ENCODE measurements at places on chromosomes 6 and 20.

DNA sequence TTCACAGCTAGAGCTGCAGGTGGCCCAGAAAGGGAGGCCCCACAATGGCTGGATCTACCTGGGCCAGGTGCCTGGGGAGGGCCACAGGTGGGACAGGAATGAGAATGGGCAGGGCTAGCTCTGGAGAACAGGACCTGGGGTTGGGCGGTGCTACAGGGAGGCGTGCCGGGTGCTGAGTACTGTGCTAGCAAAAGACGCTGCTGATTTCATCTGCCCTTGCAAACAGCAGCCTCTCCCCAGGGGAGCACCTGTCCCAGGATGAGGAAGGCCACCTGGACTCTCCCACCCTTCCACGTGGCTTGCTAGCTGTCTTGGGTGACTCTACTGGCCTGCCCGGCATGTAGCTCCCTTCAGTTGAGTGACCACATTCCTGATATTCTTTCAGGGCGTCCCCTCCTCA is 6.6 kb upstream of the YTHDF1 start:
- peaks cover 2% of the 10 kb centered on the region for H3K27me3 ChIP-seq
- no peaks in the 10 kb centered on the region for H3K4me1 ChIP-seq
- no peak overlapping the region for H3K27ac ChIP-seq
- no peaks in the 10 kb centered on the region for H3K36me3 ChIP-seq

GRCh38 chr6:91852252-91852651 is 1265.4 kb upstream of the MAP3K7 start:
- H3K4me1 ChIP-seq = no peaks in the 10 kb centered on the region
- H3K27ac ChIP-seq = no peak overlapping the region
- H3K4me3 ChIP-seq = no peak overlapping the region
- no peaks in the 10 kb centered on the region for H3K27me3 ChIP-seq

DNA sequence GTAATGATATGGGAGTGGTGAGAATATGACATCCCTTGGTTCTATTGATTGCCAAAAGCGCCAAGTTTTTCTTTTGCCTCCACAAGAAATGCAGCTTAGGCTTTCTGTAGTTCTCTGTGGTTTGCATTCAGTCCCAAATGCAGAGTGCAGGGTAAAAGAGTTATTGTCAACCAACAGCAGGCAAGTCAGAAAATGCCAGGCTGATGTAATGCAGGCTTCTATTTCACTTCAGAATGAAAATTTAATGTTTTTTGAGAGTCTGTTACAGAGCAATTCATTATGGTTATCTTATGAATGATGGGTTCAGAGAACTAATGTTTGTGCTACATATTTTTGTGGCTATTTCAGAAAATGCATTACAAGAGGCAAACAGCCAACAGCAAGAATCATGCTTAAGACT is 293.5 kb downstream of the CENPW start:
- H3K4me1 ChIP-seq = no peaks in the 10 kb centered on the region
- H3K36me3 ChIP-seq = no peaks in the 10 kb centered on the region
- no peak for DNase-seq
- H3K4me3 ChIP-seq = no peak overlapping the region
- H3K27me3 ChIP-seq = no peaks in the 10 kb centered on the region
- H3K27ac ChIP-seq = no peak overlapping the region

DNA sequence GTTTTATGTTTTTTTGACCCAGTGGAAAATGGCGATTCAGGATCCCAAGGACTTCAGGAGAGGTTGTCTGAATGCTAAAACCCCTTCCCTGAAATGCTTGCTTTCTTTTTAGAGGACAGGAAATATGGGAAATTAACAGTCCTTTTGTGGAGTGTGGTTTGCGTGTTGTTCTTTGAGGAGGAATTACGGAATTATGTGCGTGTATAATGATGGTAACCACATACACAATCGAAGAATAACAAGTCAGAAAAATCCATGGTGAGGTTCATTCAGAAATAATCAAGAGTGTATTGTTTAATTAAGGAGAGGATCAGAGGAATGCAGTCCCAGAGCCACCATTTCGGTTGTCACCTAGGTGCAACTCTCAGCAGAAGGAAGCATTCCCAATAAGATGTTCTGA is 73.2 kb downstream of the PHACTR3 start:
- no peaks in the 10 kb centered on the region for H3K36me3 ChIP-seq
- H3K4me3 ChIP-seq = no peak overlapping the region
- DNase-seq = no peak
- H3K27me3 ChIP-seq = peaks cover 4% of the 10 kb centered on the region
- no peaks in the 10 kb centered on the region for H3K4me1 ChIP-seq
- H3K27ac ChIP-seq = no peak overlapping the region

DNA sequence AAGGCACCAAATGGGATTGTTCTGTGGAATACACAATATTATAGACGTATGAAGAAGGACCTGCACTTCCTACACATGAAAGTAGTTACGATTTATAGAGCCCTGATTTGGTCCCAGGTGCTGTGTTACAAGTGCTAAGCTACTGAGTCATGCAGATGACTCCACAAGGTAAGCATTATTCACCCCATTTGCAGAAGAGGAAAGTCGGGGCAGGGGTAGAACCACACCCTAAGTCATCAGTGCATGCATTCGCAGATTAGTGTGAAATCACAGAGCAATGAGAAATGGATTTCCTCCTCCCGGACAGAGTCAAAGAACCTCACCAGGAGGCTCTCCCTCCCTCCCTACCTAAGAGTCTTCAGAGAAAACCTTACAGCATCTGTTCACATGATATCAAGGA is 279.5 kb downstream of the LRFN2 start:
- no peaks in the 10 kb centered on the region for H3K36me3 ChIP-seq
- no peak for DNase-seq
- no peak overlapping the region for H3K27ac ChIP-seq
- no peaks in the 10 kb centered on the region for H3K4me1 ChIP-seq
- no peaks in the 10 kb centered on the region for H3K27me3 ChIP-seq

GRCh38 chr6:10838794-10839333 is 525 bp upstream of the MAK start:
- DNase-seq = no peak
- no peaks in the 10 kb centered on the region for H3K36me3 ChIP-seq
- H3K27me3 ChIP-seq = peaks cover 55% of the 10 kb centered on the region
- H3K4me3 ChIP-seq = peak overlapping the region; percentile 77
- no peak overlapping the region for H3K27ac ChIP-seq

DNA sequence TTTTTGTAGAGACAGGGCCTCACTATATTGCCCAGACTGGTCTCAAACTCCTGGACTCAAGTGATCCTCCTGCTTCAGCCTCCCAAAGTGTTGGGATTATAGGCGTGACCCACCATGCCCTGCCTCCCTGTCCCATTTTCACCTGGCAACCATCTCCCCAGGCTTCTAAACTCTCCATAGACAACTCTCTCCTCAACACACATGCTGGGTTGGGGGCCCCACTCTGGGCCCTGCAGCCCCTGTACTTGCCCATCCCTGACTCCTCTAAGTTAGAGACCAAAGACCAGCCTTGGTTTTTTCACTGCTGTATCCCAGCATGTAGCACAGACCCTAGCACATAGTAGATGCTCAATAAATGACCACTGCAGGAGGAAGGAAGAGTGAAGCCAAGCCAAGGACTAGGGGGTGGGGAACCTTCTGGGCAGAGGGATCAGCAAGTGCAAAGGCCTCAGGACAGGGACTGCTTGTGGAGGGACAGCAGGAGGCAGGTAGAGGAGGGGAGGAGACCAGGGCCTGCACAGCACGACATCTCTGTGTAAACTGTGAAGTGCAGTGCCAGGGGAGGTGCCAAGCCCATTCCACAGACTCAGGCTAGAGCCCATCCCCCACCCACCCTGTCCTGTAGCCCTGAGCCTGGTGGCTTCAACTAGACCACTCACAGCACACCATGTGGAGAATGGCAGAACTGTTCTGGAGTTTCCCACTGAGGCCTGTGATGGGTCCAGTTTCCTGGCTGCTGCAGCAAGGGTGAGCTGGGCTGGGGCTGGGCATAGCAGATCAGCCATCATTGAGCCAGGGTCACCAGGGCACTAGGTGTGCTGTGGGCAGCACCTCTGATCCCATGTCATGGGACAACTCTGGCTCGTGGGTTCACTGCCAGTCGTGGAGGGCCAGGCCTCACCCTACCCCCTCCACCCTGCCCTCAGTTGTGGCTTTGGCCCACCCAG is 3.4 kb upstream of the SRC start:
- H3K27me3 ChIP-seq = no peaks in the 10 kb centered on the region
- no peak for DNase-seq
- no peaks in the 10 kb centered on the region for H3K4me1 ChIP-seq
- no peak overlapping the region for H3K4me3 ChIP-seq
- H3K27ac ChIP-seq = no peak overlapping the region

DNA sequence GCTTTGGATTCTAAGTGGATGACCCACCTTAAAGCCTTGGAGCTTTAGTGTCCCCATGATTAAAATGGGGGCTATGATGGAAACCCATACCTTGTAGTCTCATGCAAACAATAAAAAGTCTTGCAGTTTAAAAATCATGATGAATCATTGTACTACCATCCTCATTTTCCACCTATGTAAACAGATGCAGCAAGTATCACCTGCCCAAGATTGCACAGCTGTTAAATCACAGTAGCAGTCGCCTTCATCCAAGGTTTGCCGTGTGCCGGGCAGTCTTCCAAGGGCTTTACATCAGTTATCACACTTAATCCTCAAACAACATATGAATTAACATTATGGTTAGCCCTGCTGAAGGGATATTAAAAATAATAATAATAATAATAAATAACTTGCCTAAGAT is 210.3 kb downstream of the FOXA2 start:
- H3K4me1 ChIP-seq = peaks cover 28% of the 10 kb centered on the region
- H3K4me3 ChIP-seq = no peak overlapping the region
- H3K27me3 ChIP-seq = no peaks in the 10 kb centered on the region
- peak overlapping the region; percentile 74 for H3K27ac ChIP-seq
- DNase-seq = no peak

DNA sequence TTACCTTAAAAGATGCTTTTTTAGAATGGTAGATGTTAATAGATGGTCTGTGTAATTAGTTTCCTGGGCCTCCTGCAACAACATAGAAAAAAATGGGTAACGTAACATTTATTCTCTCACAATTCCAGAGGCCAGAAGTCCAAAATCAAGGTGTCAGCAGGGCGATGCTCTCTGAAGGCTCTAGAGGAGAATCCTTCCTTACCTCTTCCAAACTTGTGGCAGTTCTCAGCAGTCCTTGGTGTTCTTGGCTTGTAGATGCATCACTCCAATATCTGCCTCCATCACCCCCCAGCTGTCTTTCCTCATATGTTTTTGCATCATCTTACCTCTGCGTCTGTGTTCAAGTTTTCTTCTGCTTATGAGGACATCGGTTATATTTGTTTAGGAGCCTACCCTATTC is 107.9 kb downstream of the SCAF8 start:
- no peaks in the 10 kb centered on the region for H3K27me3 ChIP-seq
- H3K27ac ChIP-seq = no peak overlapping the region
- peaks cover 3% of the 10 kb centered on the region for H3K4me1 ChIP-seq
- peaks cover 3% of the 10 kb centered on the region for H3K36me3 ChIP-seq
- H3K4me3 ChIP-seq = no peak overlapping the region
- DNase-seq = no peak

DNA sequence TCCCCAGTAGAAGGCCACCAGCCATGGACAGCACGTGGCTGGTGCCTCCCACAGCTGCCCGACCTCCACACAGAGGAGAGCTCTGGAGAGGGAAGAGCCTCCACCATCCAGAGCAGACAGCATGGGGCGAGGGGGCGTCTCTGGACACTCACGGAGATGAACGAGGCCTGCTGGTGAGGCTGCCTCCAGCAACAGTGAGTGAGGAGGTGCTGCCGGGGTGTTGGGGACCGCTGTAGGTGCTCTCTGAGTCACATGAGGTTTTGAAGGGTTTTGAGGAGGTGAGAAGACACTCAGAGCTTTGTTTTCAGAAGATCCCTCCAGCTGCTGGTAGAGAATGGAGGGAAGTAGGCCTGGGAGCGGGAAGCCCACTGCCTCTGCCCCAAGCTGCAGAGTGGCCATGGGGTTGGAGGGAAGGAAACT is 65.6 kb downstream of the THBS2 start:
- no peak overlapping the region for H3K27ac ChIP-seq
- no peaks in the 10 kb centered on the region for H3K27me3 ChIP-seq
- H3K4me1 ChIP-seq = peaks cover 4% of the 10 kb centered on the region
- no peak overlapping the region for H3K4me3 ChIP-seq
- no peaks in the 10 kb centered on the region for H3K36me3 ChIP-seq

DNA sequence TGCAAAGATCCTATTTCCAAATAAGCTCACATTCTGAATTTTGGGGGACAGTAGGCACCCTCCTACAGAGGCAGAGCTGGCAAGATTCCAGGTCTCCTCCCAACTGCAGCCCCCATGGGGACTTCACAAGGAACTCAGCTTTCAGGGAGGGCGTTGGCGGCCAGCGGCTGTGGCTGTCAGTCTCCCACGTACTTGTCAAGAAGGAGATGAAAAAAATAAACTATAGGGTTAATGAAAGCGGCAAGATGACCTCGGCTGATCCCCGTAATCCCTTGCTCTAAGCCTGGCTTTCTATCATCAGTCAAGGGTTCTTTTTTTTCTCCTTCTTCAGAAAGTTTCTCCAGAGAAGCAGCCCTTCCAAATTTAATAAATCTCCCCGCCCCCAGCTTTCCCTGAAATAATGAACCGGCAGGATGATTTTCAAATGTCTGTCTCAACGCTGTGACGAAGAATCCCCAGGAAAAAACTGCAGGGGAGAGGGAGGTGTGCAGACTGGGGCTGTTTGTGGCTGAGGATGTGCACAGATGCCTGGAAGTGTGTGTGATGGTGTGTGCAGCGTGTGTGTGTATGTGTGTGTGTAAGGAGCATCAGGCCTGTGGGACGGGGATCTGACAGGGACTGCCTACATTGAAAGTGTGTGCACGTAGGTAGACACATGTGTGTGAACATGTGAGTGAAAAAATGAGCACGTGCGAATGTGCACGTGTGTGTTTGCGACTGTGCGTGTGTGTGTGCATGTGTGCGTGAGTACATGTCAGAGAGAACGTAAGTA is 78.7 kb downstream of the SLC2A10 start:
- DNase-seq = no peak
- H3K27me3 ChIP-seq = no peaks in the 10 kb centered on the region
- H3K4me1 ChIP-seq = no peaks in the 10 kb centered on the region
- H3K4me3 ChIP-seq = no peak overlapping the region
- H3K36me3 ChIP-seq = no peaks in the 10 kb centered on the region

GRCh38 chr20:53227523-53227922 is 255.4 kb downstream of the TSHZ2 start:
- no peak overlapping the region for H3K4me3 ChIP-seq
- H3K27ac ChIP-seq = no peak overlapping the region
- no peak for DNase-seq

GRCh38 chr6:147544420-147544819 is 35.9 kb downstream of the SAMD5 start:
- no peak overlapping the region for H3K27ac ChIP-seq
- no peaks in the 10 kb centered on the region for H3K36me3 ChIP-seq
- no peaks in the 10 kb centered on the region for H3K27me3 ChIP-seq
- no peaks in the 10 kb centered on the region for H3K4me1 ChIP-seq
- DNase-seq = no peak

GRCh38 chr6:149499066-149499465 is 14.3 kb upstream of the ZC3H12D start:
- no peaks in the 10 kb centered on the region for H3K36me3 ChIP-seq
- peaks cover 9% of the 10 kb centered on the region for H3K4me1 ChIP-seq
- H3K4me3 ChIP-seq = no peak overlapping the region
- DNase-seq = no peak
- H3K27me3 ChIP-seq = no peaks in the 10 kb centered on the region

- H3K36me3 ChIP-seq = no peaks in the 10 kb centered on the region
- DNase-seq = peak; percentile 48
- H3K27me3 ChIP-seq = no peaks in the 10 kb centered on the region
- no peak overlapping the region for H3K27ac ChIP-seq
Measured at GRCh38 chr20:57179265-57179664, 87.2 kb downstream of the BMP7 start.

GRCh38 chr20:35991142-35991771 is 22.9 kb downstream of the CNBD2 start:
- no peak for DNase-seq
- no peak overlapping the region for H3K4me3 ChIP-seq
- peaks cover 3% of the 10 kb centered on the region for H3K4me1 ChIP-seq
- no peaks in the 10 kb centered on the region for H3K36me3 ChIP-seq
- no peak overlapping the region for H3K27ac ChIP-seq

Data from psoas muscle (tissue), 8 donors.